ENCODE measurements at places on chromosomes 7 and 10.

- peaks cover under 1% of the 10 kb centered on the region for H3K27me3 ChIP-seq
- no peak overlapping the region for H3K4me3 ChIP-seq
- no peak for DNase-seq
- no peaks in the 10 kb centered on the region for H3K36me3 ChIP-seq
- H3K4me1 ChIP-seq: peaks cover 3% of the 10 kb centered on the region
Observed at GRCh38 chr7:135349746-135350145, 116.1 kb downstream of the STRA8 start.

DNA sequence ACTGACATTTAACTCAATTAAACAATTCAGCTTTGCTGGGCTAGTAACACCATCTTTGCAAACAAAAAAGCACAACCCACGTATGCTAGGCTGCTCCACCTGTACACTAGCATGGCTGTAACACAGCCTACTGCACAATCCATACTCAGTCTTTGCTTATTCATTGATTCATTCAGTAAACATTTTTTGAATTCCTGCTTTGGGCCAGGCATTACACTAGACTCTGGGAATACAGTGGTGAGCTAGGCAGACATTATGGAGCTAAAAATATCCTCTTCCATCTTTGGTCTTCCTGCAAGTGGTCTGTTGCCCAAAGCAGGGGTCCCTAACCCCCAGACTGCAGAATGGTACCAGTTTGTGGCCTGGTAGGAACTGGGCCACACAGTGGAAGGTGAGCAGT, 9.9 kb downstream of the CNNM1 start:
- H3K36me3 ChIP-seq: no peaks in the 10 kb centered on the region
- H3K27me3 ChIP-seq: peaks cover 23% of the 10 kb centered on the region
- H3K4me3 ChIP-seq: no peak overlapping the region
- no peak overlapping the region for H3K27ac ChIP-seq
- DNase-seq: no peak

GRCh38 chr10:119377958-119378736, 164.4 kb downstream of the RGS10 start:
- no peaks in the 10 kb centered on the region for H3K27me3 ChIP-seq
- no peak overlapping the region for H3K4me3 ChIP-seq
- H3K4me1 ChIP-seq: peaks cover 7% of the 10 kb centered on the region
- DNase-seq: no peak

DNA sequence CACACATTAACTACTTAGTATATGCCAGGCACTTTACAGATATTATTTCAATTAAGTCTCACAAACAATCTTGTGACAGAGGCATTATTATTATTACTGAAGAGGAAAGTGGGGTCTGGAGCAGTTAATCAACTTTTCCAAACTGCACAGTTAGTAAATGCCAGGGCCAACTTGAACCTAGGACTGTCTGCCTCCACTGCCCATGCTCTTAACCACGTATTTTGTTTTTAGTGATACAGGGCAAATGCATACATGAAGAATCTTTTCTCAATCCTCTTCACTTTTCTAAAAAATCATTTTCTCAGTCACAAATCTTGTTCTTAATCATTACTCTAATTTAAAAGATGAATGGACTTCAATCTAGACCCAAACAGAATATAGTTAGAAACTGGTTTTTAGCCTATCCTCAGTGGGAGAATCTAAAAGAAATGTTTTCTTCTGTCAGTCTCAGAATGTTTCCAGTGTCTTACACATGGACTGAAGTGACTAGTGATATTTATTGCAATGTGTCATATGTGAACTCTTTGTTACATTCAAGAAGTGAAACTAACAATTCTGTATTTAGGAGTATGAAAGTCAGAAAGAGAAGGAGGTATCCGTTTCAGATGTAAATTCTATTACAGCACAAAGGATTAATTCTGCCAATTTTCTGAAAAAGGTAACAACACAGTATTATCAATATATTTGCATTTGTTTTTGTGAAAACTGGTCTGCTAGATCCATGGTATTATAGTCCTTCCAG, 55.5 kb upstream of the CCNJ start:
- H3K27ac ChIP-seq: no peak overlapping the region
- H3K4me1 ChIP-seq: no peaks in the 10 kb centered on the region
- no peak for DNase-seq
- no peak overlapping the region for H3K4me3 ChIP-seq
- no peaks in the 10 kb centered on the region for H3K36me3 ChIP-seq

GRCh38 chr7:28544453-28545117, 132.3 kb downstream of the CREB5 start:
- peaks cover 11% of the 10 kb centered on the region for H3K36me3 ChIP-seq
- no peak overlapping the region for H3K4me3 ChIP-seq
- H3K27me3 ChIP-seq: peaks cover 2% of the 10 kb centered on the region
- no peaks in the 10 kb centered on the region for H3K4me1 ChIP-seq
- H3K27ac ChIP-seq: no peak overlapping the region

DNA sequence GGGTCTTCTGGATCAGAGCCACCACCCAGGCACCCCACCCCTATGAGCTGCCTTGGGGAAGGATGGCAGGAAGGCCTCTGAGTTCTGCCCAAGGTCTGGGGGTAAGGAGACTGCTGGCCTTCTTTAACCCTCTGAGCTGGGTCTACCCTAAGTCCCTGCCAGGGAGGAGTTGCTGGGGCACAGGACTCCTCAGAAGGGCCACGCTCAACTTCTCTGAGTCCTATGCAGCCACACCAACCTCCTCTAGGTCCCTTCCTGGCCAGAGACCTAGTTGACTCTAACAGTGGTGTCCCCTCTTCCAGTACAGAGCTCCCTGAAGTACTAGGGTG, 2.6 kb upstream of the NEURL1 start:
- peaks cover 36% of the 10 kb centered on the region for H3K4me1 ChIP-seq
- peaks cover 13% of the 10 kb centered on the region for H3K27me3 ChIP-seq
- H3K4me3 ChIP-seq: no peak overlapping the region
- H3K27ac ChIP-seq: no peak overlapping the region
